Stimulated activated CD4-positive, alpha-beta T cell treated with anti-CD3 and anti-CD28 coated beads, Interleukin-1b, Interleukin-23, amount 100 ng/mL, for 1 hour (primary cell): ENCODE measurements at places on chromosomes 11 and 22.

- DNase-seq = no peak
These were observed 13.8 kb downstream of the OR5B21 start for GRCh38 chr11:58494101-58494500.

- DNase-seq = no peak
These were observed 25.6 kb upstream of the TENM4 start for GRCh38 chr11:79466411-79466810.

DNA sequence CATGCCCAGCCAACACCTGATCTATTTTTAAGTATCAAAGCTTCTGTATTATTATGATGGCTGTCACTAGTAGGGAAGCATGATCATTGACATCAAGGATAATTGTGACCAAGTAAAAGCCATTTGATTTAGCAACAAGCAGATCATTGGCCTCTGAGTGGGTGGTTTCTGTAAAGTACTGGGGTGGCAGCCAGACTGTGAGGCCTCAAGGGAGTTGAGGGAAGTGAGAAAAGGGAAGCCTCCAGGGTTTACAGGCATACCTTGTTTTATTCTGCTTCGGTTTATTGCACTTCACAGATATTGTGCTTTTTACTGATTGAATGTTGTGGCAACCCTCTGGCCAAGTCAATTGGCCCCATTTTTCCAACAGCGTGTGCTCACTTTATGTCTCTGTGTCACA is 60.1 kb downstream of the PRR5L start:
- DNase-seq = no peak

- no peak for DNase-seq
These were observed 67.2 kb downstream of the PRCP start for GRCh38 chr11:82832983-82833382.

GRCh38 chr11:44136176-44136945 is 40.9 kb downstream of the EXT2 start:
- DNase-seq = no peak

GRCh38 chr11:124865181-124865901 is at the start of gene ROBO3:
ROBO3 (plus strand) TSS chr11:124865432; CDS start chr11:124865578, 146 bp downstream.
- DNase-seq = no peak

DNA sequence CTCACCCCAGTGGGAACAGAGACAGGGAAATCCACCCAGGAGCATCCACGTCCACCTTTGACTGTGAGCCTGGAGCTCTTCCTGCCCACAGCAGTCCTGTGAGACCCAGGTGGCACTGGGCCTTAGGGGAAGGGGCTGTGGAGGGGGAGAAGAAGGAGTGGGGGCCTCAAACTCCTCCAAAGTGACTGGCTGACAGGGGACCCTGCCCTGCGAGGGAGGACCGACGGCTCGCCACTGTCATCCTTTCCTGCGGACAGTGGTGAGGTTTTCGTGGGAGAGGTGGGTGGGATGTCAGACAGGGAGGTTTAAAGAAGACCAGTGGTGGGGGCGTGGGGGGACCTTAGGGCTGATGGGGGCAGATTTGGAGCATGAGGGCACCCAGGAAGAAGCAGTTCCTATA is 92.5 kb upstream of the LMO1 start:
- DNase-seq = no peak

DNA sequence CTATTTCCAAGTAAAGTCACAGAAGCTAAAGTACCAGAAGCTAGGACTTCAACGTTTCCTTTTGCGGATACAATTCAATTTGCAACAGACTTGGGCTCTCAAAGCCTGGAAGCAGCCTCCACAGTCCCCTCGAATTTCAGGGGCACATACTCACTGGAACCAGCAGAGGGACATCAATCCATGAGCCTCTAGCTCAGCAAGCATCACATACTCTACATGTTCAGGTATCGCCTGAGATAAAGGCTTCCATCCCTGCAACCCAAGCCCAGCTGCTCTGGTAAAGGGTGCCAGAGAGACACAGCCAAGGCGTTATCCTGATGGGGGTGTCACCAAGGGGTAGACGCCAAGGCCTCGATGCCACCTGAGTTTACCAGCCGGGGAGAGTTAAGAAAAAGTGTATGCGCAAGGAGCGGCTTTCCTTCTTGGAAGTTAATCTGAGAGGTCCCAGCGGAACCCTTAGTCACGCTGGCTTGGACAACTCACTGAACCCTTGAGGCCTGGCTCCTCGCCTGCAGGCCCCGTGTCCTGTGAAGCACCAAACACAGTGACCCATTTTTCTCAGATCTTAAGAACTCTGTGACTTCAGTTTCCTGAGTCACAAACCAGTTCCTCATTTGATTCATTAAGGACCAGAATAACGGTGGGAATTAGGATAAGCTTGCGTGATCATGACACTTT is 13.0 kb downstream of the LTO1 start:
- no peak for DNase-seq

DNA sequence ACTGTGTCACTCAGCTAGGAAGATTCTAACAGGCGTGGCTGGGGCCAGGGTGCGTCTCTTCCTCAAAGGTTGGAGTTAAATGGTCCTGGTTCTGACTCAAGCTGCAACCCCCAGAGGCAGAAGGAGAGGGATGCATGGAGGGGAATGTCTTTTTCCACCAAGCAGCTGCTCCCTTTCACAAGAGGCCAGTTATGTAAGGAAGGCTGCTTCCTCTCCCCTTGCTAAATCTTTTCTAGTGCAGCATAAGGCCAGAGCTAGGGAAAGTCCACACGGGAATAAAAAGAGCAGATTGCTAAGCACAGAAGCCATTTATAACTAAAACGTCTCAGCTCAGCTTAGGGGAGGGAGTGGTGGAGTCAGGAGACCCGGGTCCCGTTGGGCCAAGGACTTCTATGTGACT is 10.0 kb downstream of the PVALB start:
- no peak for DNase-seq

GRCh38 chr22:19242699-19243098 is 48.8 kb downstream of the CLTCL1 start:
- no peak for DNase-seq
